ENCODE measurements at places on chromosomes 1 and 21.
A peak's percentile ranks its signal among the peaks of the same experiment; 100 is the strongest.

DNA sequence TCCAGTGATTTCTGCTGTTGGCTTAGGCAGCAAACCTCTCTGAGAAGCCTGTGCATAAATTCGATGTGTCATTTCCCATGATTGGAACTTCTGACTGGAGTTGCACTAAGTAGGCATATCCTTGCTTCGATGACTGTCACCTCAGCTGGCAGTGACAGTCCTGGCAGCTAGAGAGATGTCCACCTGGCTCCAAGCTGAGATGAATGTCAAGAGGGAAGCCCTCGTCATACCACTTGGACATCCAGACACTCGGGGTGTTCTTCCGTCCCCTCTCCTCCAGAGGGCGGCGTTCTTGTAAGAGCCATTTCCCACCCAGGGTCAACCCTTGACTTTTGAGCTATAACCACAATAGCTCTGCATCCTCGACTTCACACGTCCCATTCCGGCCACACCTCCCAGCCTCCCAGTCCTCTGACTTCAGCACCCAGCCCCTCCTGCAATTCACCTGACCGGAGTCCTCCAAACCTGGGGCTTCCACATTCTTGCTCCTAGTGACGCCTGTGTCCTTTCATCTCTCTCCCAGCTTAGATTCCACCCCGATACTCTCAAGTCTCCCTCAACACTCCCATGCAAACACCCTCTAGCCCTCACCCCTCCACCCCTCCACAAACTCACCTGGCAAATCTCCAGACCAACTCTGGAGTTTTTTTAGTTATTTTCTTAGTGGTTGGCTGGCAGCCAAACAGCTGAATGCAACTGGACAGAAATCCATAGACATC, 17.3 kb downstream of the CA6 start:
- DNase-seq: peak; percentile 65

- no peak for DNase-seq
These were observed 2.9 kb upstream of the INAVA start for GRCh38 chr1:200891774-200892157.

DNA sequence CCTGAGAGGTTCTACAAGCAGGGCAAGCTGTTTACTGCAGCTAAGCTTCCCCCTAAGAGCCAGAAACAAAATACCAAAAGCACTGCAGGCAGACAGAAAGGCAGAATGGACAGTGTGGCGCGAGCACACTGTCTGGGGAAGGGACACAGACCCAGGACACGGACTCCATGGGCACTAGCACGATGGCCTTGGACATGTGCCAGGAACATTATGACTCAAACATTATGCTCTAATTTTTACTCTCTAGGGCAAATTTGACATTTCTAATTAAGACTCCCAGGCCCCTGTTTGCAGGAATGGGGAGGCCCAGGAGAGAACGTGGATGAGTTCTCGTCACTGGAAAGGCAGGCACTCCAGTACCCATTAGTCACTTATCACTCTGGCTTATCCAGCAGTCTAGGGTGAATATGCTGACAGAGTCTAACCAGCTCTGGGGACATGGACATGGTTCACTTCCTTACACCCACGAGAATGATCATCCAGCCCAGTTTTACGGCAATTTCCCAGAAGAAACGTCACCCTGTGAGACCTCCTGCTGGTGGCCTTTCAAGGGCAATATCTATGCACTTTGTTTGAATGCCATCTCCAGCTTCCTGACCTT, 45.1 kb downstream of the CAPN8 start:
- peak; percentile 90 for DNase-seq

GRCh38 chr1:218211241-218211640, 73.9 kb upstream of the RRP15 start:
- DNase-seq: no peak

DNA sequence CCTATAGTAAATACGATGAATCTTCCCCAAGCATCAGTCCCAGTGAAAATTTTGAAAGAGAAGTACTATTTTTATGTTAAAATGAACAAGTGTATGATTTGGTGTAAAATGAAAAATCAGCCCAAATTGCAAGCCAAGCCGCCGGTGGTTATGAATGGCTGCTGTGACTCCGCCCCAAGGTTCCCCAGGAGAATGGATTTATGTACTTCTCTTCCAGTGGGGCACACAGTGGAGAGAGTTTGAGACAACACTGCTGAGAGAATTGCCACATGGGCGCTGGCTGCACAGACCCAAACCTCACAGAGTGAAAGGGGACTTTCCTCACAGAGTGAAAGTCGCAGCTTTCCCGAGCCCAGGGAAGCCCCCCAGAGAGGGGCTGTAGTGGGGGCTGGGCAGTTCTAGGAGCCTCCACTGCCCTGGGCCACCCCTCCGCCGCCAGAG, 24.0 kb downstream of the CDK18 start:
- no peak for DNase-seq

- no peak for DNase-seq
These were observed 16.0 kb upstream of the RASAL2 start for GRCh38 chr1:178077917-178078316.

DNA sequence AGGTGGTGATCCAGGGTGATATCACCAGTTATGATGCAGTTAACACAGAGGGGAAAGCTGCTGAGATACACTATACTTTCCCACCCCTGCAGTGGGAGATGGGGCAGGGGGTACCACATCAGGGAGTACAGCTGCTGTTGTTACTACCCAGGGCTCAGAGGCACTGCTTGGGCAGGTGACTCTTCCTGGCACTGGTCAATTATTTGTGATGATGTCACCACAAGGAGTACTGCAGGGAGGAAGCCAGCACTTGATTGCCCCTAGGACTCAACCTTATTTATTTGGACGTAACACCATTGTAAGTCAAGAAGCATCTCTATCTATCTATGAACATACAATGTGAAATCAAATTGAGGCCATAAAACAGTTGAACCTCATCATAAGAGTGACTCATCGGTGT, 10.1 kb downstream of the IFNAR1 start:
- no peak for DNase-seq

DNA sequence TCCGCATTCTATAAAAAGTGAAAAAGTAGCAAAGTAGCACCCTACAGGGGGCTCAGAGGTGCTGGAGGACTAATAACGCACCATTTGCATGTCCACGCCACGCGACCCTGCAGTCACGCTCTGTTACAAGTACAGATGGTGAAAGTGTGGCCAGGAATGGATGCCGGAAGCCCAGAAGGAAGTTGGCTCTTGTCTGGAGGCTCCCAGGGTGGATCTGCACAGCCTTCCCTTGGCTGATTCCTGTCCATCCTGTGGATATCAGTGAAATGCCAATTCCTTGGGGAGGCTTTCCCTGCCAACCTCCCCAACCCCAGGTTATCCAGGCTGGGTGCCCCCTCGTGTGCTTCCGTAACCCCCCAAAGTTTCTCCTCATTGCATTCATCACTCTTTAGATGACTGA, 396.8 kb downstream of the KIF26B start:
- no peak for DNase-seq

DNA sequence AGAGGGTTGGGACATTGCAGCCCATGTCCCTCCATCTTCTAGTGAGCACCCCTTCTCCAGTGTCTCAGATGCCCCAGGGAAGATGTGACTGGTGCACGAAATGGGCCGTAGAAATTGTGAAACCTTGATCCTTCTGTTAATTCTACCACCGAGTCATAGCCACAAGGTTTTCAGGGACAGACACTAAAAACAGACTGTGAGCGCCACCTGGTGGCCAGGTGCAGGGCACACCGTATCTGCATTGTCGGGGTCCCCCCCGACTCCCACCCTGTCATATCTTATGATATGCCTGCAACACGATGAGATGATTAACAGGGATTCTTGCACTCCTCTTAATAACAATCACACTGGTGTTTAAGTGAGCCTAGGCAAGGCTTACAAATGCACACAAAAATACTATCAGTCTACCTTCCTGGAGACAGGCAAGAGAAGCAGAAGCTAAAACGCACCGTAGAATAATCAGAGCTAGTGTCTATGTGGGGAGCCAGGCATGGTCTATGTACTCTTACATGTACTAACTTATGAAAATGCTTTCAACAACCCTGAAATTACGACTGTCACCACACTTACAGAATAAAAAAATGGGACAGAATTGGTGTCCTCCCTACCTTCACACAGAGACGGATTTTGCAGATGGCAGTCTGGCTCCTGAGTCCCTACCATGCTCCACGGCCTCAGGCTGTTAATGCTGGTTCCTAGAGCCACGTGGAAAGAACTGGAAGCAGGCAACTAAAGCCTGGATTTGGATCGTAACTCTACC, 57.9 kb downstream of the FHAD1 start:
- DNase-seq: peak; percentile 81

DNA sequence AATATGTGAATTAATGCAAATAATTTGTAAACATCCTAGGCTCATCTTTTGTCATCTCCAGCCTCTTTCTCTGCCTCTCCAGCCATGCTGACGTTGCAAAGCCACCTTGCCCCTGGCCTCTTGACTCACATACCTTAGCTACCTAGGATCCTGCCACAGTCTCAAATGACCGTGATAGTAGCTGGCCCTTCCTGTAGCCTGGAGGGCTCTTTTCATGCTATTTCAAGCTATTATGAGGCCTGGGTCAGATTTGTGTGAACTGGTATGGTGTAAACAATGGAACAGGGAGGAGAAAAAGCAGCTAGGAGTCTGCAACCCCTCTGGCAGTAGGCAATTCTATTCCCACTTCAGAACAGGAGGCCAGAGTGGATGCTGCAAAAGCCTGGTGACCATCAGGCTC, 337.7 kb downstream of the DISC1 start:
- no peak for DNase-seq

GRCh38 chr1:230262867-230263567, 163.1 kb downstream of the PGBD5 start:
- DNase-seq: no peak

- no peak for DNase-seq
These were observed 61.0 kb downstream of the MATN1 start for GRCh38 chr1:30662291-30662840.

DNA sequence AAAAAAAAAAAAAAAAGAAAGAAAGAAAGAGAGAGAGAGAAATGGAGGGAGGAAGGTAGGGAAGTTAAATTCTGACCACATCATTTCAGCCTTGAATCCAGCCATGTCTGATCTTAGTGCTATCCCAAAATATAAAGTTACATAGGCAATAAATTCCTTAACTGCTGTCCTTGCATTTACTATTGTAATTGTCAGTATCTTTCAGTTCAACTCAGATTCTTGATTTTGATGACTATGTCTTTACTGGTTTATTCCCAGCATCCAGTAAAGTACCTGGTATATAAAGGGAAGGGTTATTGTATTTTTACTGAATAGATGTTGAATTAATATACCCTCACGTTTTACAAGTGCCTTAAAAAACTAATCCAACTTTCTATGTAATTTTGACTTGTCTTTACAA, 8.9 kb upstream of the COP1 start:
- DNase-seq: no peak

- DNase-seq: no peak
These were observed 9.4 kb upstream of the UBR4 start for GRCh38 chr1:19219451-19219850.

DNA sequence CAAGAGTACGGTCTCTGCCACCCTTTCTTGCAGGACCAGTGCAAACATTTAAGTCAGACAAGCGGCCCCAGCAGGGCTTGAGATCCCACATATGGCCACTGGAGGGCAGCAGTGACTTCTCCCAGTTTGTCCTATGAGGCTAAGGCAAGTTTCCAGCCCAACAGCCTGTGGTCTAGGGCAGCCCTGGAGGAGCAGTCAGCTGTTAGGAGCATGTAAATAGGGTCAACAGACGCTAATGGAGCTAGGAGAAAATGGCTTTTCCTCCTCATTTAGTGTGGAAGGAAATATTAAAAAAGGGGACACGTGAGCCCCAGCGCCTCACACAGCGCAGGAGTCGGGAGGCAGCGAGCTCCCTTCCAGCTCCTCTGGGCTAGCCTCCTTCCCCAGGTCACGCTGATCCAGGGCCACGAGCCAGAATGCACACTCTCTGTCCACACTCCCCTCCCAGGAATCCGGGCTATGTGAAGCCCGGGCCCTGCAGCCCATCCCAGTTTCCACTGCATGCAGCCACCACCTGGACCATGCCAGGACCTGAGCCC, 95.6 kb downstream of the LAMC2 start:
- peak; percentile 87 for DNase-seq

GRCh38 chr1:204134103-204134502, 17.7 kb downstream of the ETNK2 start:
- no peak for DNase-seq

DNA sequence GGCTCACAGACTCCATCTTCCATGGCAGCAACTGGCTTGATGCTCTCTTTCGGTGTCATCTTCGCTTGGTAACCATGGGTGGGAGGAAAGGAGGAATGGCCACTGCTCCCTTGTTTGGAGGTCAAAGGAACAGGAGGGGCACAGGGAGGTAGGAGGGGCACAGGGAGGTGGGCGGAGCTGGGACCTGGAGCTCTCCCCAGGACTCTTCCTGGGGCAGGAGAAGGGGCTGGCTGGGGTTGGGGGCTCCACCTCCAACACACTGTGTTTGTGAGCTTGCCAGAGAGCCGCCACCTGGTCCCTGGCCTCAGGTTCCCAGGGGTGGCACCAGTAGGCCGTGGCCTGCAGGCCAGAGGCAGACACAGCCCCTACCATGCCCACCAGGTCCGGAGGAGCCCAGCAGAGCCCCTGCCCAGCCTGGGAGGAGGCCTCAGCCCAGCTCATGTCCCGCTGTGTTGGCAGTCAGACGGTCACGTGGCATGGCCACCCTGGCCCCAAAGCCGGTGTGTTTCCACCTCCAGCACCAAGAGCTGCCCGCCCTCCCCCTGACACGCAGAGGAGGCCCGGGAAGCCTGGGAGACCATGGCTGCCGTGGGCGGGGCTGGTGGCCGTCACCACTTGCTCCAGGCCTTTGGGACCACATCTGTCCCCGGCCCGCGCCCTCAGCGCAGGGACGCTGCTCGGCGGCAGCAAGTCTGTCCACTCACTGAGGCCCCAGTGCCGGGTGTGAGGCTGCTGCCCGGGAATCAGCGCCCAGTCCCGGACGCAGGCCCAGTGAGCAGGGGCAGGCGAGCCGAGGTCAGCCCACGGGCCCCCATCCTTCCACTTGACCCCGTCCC, 73.9 kb downstream of the MORN1 start:
- DNase-seq: no peak

DNA sequence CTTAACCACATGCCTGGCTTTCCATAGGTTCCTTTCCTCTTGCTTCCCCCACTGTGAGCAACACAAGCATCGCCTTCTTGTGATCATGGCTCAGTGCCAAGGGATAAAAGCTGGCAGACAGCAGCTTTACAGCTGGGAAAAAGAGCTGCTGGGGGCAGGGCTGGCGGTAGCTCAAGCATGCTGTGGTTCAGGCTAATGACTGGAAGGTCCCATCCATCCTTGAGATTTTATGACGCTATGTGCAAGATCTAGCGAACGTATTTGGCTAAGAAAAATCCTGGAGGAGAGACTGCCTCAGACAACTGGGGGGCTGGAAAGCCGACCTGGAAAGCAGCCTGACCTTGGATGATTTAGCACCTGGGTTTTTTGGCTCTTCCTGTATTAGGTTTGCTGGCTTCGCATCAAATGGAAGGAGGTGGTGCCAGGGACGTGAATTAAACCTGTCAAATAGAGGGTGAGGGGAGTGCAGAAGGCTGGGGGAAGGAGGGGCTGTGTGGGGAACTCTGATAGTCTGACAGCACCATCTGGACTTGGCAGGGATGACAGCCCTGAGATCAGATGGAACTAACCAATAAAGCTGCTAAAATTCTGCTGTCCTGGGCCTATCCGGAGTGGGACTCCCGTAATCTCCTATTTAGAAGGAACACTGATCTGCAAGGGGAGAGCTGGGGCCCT, 34.8 kb downstream of the ZMYND12 start:
- no peak for DNase-seq

GRCh38 chr1:85585799-85586198, 5.2 kb downstream of the CCN1 start:
- DNase-seq: no peak

GRCh38 chr1:238152119-238152518, 261.4 kb upstream of the ZP4 start:
- no peak for DNase-seq

All from suppressor macrophage treated with lipopolysaccharide for 4 hours (primary cell).